ENCODE measurements at places on chromosomes 7 and 10. TPM values are rescaled to one million over a fixed set of nuclear protein-coding genes. Genes with fewer than 3 reads are reported as not detected.

DNA sequence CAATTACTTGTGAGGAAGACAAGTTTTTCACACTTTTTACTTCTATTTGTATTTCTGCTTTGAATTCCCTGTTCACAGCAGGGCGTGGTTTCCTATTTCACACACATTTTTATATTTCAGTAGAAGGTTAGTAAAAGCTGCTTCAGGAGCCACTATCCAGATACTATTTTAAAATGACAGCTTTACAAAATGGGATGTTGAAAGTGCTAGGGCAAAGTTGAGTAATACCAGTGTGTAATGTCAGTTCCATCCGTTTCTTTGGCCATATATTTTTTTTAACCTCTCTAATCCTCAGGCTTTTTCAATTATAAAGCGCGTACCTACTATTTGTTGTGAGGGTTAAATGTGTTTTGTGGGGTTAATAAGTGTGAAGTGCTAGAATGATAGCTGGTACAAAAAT, 276.6 kb downstream of the GPR158 start:
- DNase-seq: no peak
- no peaks in the 10 kb centered on the region for H3K4me1 ChIP-seq
- no peaks in the 10 kb centered on the region for H3K27me3 ChIP-seq
- H3K4me3 ChIP-seq: no peak overlapping the region

DNA sequence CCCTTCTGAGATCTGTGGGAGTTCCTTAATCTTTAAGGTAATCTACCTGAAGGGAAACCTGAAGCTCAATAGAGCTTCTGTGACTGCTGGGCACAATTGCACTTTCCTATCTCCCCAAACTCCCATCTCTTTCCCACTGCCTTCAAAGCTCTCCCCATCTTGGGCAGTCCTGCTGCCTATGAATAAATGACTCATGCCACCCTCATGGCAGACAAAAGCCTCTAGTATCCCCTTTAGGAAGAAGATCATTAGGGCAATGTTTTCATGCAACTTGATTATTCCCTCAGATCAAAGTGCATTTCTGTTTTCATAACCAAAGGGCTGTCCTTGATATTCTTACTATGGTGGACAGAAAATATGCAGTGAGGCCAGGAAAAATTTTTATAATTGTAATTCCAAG, 704.9 kb upstream of the LRRN3 start:
- peaks cover 7% of the 10 kb centered on the region for H3K4me1 ChIP-seq
- no peak overlapping the region for H3K27ac ChIP-seq
- H3K36me3 ChIP-seq: no peaks in the 10 kb centered on the region
- no peak for DNase-seq

GRCh38 chr7:107559864-107560263, 3.9 kb downstream of the COG5 start:
- no peak overlapping the region for H3K4me3 ChIP-seq
- H3K27ac ChIP-seq: no peak overlapping the region
- peak; percentile 78 for DNase-seq
- H3K4me1 ChIP-seq: peaks cover 5% of the 10 kb centered on the region
- no peaks in the 10 kb centered on the region for H3K27me3 ChIP-seq

GRCh38 chr10:29185050-29185449, 103.8 kb upstream of the LYZL1 start:
- DNase-seq: no peak
- H3K4me1 ChIP-seq: peaks cover 2% of the 10 kb centered on the region
- H3K27ac ChIP-seq: no peak overlapping the region
- peaks cover 28% of the 10 kb centered on the region for H3K27me3 ChIP-seq
- no peak overlapping the region for H3K4me3 ChIP-seq
- no peaks in the 10 kb centered on the region for H3K36me3 ChIP-seq

DNA sequence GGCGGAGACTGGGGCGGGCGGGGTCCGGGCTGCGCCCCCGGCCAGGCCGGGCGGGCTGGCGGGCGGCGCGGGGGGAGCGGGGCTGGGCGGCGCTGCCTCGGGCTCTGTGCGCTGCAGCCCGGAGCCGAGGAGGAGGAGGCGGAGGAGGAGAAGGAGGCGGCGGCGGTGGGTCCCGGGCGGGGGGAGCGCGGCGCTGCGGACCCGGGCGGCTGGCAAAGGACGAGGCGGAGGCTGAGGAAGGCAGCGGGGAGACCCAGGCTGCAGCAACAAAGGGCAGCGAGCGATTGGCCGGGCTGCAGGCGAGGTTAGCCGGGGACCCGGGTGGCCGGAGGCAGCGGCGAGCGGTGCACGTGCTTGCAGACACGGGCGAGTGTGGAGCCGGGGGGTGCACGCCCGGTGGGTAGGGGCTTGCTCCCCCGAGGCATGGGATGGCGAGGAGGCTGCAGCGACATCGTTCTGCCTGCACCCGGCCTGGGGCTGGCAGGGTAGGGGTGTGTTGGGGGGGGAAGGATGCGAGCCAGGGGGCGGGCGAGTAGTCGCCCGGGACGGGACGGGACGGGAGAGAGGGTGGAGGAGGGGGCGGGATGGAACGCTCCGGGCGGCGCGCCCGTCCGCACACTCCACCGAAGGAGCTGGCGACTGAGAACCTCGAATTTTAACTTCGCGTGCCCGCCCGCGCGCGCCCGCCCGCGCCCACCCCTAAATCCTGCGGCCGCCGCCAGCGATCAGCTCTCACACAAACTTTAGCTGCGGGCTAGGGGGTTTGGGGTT, 844 bp upstream of the KAT6B start:
- peak overlapping the region; percentile 100 for H3K27ac ChIP-seq
- H3K4me3 ChIP-seq: peak overlapping the region; percentile 97
- H3K36me3 ChIP-seq: no peaks in the 10 kb centered on the region
- no peak for DNase-seq
- H3K27me3 ChIP-seq: no peaks in the 10 kb centered on the region

DNA sequence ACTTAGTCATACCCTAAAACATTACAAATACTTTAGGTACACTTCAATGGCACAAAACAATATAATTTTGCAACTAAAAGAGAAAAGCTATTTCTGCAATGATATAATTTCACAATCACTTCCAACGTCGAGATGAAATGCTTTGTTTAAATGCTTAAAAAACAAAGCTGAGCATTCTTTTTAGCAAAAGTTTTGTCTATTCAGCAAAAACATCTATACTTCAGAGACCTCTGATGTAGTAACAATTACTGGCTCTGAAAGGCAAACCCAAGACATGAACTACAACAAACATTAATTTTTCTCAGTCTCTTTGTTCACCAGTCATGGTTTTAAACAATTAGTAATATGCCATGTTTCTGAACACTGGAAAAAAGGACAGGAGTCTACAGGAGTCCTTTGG, 16.4 kb downstream of the OAT start:
- peaks cover 41% of the 10 kb centered on the region for H3K36me3 ChIP-seq
- no peaks in the 10 kb centered on the region for H3K27me3 ChIP-seq
- H3K4me3 ChIP-seq: no peak overlapping the region
- no peak for DNase-seq
- no peaks in the 10 kb centered on the region for H3K4me1 ChIP-seq
- no peak overlapping the region for H3K27ac ChIP-seq

DNA sequence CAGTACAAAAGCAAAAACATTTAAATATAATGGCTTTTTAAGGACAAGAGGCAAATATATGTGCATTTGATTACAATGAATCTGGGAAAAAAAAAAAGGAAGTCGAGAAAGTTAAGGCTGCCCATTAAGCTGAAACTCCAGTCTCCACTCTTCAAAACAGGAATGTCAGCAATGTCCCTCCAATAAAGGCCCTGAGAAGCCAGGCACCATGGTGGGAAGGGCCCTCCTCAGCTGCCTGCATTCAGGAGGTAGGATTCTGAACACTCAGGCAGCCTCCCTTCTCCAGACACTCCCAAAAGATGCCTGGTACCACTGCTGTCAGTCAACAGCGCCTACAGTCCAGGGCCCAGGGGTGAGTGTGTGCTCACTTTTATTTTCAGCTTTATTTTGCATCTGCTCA, 121.3 kb upstream of the MGMT start:
- no peaks in the 10 kb centered on the region for H3K27me3 ChIP-seq
- H3K4me1 ChIP-seq: no peaks in the 10 kb centered on the region
- H3K36me3 ChIP-seq: no peaks in the 10 kb centered on the region
- H3K4me3 ChIP-seq: no peak overlapping the region
- H3K27ac ChIP-seq: no peak overlapping the region

DNA sequence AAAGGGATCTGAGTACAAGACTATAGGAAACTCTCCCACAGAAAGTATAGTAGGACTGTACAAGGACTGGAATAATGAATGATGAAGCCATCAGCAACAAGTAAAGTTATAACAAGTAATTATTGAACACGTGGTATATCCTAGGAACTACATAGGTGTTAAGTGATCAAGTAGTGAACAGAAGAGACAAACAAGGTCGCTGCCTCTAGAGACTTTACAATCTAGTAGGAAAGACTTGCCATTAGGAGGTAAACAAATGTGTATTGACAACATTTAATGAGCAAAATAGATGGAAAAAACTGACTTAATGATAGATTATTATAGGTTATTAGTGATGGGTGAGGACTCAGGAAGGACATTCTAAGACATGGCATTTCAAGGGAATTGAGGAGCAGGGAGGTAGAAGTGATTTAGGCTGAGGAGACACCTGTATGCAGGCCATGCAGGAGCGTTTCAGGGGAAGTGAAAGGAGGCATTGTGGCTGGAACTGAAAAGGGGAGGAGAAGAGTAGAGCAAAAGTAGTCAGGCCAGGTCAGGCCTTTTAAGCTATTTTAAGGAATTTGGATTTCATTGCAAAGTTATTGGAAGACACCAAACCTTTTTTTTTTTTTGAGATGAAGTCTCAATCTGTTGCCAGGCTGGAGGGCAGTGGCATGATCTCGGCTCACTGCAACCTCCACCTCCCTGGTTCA, 8.5 kb upstream of the GLCCI1 start:
- H3K27ac ChIP-seq: no peak overlapping the region
- H3K27me3 ChIP-seq: no peaks in the 10 kb centered on the region
- no peak for DNase-seq
- peaks cover 12% of the 10 kb centered on the region for H3K4me1 ChIP-seq
- no peaks in the 10 kb centered on the region for H3K36me3 ChIP-seq
- H3K4me3 ChIP-seq: no peak overlapping the region

GRCh38 chr10:83357004-83357403, 782.3 kb upstream of the GHITM start:
- no peaks in the 10 kb centered on the region for H3K36me3 ChIP-seq
- no peak for DNase-seq
- H3K27ac ChIP-seq: no peak overlapping the region
- H3K4me1 ChIP-seq: no peaks in the 10 kb centered on the region

Gene CCDC172
- not detected for total RNA-seq

Gene LAMTOR4
- total RNA-seq: 131 TPM

Gene ST8SIA6
- 0.18 TPM for total RNA-seq

Gene SPDYE16
- total RNA-seq: not detected
